Stimulated activated CD8-positive, alpha-beta memory T cell treated with anti-CD3 and anti-CD28 coated beads, Interleukin-7, amount 100 ng/mL, for 24 hours (primary cell): ENCODE measurements at places on chromosomes 2 and 18.

DNA sequence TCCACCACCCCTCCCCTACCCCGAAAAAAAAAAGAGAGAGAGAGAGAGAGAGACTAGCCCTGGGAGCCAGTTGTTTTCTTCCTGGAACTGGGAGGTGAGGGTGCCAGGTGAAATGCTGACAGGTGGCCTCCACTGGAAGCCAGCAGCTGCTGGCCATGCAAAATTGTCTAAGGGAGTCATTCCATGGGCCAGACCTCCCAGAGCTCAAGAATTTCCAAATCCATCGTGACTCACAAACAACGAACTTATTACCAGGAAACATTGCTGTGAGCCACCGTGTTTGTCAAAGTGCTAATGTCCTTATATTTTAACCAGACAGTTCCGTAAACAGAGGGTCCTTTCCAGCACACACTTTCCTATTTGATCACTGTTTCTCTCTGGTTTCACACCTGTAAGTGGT is 68.5 kb upstream of the PID1 start:
- no peak for DNase-seq

- no peak for DNase-seq
Measured at GRCh38 chr2:15811367-15811766, 129.0 kb upstream of the MYCN start.

GRCh38 chr2:28729698-28730097 is 21.9 kb upstream of the PPP1CB start:
- no peak for DNase-seq

GRCh38 chr2:216645636-216645950 is 12.4 kb downstream of the IGFBP2 start:
- DNase-seq, result no peak

- DNase-seq, result no peak
Measured at GRCh38 chr2:29317077-29317517, 201.9 kb downstream of the CLIP4 start.

DNA sequence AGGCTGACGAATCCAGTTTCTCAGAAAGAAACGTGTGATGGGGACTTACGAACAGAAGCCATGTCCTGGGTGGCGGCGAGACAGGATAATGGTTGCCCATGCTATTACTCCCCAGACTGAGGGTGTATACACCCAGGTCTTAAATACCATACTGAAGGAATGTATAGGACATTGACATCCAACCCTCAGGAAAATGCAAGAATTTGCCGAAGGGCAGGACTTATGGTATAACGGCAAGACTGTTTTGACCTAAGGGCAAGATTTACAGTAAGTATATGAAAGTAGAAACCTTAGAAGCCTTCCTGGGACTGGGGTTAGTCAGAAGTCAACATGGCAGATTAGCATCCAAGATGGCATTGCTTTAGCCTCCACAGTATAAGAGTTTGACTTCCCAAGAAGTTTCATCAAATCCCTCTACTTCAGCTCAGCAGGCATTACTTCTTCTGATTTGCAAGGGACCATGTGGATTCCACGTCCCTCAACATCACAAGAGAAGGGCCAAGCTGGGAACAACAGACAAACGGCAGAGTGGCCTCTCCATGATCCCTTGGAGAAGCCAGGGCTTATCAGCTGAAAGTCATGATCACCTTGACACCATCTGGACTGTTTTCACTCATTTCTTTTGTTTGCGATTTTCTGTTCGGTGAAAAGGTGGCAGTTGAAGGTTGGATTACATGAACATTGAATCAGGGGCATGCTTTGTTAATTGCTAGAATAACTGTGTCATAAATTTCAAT is 21.1 kb downstream of the ST3GAL5 start:
- no peak for DNase-seq

DNA sequence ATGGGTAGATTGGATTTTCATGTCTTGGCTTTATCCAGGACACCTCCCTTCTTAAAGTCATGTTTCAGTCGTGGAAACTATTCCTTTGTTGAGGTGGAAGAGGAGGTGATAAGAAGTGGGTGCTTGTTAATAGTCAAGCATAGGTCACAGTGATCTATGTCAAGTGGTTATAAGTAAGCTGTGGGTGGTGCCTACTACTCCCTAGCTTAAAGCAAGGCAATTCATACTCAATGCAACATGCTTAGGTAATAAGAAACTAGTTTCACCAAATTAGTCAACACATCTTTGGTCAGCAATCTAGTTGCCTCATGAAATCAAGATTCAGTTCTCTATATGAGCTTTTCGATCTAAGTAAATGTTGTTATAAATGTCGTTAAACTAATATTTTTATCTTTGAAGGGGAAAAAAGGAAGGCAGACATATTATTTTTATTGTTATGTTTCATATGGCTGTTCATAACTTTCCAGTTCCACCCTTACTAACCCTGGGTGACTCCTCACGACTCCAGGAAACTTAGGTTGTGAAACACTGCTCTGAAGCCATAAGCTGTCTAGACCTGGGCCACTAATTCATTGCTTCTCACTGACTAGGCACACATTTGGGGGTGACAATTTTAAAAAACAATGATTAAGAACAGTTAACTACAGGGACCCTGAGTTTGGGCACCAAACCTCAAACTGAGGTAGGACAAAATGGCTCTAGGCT is 5.8 kb upstream of the ABCB11 start:
- DNase-seq, result no peak
